CMK (cell line): ENCODE measurements at places on chromosomes 16 and 17.

- DNase-seq, result no peak
Observed at GRCh38 chr16:80875616-80876015, 71.2 kb upstream of the CDYL2 start.

DNA sequence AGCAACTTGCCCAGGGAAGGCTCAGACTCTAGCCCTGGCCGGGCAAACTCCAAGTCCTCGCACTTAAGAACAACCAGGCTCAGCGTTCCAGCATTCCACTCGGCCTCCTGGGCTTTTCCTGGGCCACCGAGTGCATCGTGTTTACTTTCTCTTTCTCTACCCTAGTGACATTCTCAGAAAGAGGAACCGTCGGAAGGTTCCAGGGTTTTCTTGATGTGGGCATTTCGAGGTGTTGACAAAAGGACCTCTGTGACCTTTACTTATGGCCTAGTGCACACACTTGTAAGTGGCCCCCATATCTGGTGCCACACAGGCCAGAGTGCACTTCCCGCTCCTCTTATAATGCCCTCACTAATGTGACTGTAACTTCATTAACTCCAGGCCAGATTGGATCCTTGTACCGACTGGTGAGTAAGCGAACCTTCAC lies 3.1 kb upstream of the BANP start:
- no peak for DNase-seq

DNA sequence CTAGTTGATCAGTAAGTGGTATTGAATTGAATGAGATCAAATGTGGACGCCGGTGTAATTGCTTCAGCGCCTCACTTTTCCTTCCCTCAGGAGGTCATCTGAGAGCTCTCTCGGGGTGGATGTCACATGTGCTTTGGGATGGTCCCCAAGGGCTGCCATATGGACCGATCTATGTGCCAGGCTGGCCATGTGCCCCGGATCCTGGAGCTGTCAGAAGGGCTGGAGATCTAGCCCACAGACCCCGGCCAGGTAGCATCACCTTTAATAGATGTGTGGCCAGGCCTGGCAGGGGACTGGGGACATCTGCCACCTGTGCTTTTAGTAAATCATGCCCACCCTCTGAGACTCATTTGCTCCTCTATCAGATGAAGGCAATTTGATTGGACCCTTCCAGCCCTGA lies 95.3 kb upstream of the CRHR1 start:
- no peak for DNase-seq

DNA sequence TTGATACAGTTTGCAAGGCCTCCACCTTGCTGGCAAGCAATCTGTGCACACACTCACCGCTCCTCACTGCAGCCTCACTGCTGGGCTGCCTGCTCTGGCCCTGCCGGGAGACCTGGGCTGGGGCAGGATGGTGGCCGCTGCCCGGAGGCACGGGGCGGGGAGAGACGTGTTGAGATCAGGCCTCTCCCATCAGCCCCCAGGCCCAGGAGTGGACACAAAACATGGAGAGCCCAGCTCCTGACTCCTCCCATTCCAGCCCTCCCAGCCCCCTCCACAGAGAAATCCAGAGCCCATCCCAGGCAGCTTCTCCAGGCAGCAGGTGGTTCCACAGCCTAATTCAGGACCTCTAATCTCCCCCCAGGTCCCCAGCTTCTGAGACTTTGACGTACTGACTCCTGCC lies 23.1 kb upstream of the RPL38 start:
- no peak for DNase-seq

DNA sequence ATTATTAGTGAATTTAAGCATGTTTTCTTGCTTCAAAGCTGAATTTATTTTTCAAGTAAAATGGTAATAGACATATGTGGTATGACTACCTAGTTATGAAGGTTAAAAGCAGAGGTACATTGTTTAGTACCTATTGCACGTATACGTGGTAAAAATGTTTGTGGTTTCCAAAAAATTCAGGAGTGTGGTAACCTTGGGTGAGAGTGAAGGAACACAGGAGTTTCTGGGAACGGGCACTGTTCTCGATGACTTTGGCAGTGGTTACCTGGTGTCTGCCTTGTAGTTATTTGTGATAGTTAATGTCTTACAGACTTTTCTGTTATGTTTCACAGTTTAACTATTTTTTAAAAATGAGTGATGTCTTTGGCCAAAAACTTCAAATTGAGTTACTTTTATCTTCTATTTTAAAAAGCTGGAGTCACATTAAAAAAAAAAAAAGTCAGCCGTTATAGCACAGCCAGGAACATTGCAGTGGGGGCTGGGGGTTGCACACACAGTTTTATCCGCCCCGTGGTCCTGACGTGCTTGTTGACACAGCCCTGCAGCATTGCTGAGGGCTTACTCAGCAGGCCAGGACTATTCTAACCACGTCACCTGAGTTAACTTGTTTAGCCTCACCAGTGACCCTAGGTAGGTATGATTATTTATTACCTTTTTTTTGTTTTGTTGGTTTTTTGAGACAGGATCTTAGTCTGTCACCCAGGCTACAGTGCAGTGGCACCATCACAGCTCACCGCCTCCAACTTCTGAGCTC lies 10.9 kb downstream of the JPT2 start:
- no peak for DNase-seq

- no peak for DNase-seq
Observed at GRCh38 chr16:8716592-8716991, 42.2 kb downstream of the ABAT start.

- no peak for DNase-seq
Observed at GRCh38 chr17:44918006-44918405, 2.7 kb upstream of the GFAP start.

DNA sequence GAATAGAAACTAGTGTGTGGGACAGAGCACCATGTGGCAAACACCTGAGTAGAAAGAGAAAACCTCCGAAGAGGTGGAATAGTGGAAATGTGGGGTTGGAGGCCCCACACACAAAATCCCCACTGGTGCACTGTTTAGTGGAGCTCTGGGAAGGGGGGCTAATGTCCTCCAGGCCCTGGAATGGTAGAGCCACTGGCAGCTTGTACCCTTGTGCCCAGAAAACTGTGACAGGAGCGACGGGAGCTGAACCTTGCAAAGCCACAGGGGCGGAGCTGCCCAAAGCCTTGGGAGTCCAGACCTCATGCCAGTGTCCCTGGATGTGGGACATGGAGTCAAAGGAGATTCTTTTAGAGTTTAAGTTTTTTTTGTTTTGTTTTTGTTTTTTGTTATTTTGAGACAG lies 50.6 kb downstream of the RNF112 start:
- no peak for DNase-seq

DNA sequence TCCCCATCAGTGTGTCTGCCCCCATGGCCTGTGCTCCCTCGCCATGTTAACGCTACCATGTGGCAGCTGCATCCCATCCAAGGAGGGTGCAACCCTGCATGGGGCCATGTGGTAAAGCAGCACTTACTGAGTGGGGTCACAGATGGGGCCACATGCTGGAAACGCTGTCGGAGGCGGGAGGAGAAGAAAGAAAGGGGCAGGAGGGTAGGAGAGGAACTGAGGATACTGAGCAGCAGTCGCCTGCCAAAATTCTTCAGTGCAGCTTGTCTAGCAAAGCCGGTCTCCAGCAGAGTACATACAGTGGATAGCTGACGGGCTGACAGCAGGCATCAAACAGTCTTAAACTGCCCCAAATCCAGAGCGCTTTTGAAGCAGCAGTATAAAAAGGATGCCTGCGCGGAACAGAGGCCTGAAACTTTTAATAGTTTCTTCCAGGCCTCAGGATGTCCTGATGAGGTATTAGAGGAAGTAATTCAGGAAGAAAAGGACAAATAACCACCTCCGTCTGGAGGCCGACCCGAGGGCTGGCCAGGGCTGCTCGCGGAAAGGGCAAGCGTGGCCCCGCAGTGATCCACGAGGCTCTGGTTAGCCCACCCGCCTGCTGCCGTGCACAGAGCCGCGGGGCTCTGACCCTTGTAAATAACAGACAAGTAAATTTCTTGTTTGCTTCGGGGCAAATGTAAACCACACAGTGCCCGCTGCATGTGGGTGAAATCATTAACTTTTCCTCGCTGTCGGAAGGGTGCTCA lies 149.0 kb downstream of the CCDC182 start:
- DNase-seq, result no peak

DNA sequence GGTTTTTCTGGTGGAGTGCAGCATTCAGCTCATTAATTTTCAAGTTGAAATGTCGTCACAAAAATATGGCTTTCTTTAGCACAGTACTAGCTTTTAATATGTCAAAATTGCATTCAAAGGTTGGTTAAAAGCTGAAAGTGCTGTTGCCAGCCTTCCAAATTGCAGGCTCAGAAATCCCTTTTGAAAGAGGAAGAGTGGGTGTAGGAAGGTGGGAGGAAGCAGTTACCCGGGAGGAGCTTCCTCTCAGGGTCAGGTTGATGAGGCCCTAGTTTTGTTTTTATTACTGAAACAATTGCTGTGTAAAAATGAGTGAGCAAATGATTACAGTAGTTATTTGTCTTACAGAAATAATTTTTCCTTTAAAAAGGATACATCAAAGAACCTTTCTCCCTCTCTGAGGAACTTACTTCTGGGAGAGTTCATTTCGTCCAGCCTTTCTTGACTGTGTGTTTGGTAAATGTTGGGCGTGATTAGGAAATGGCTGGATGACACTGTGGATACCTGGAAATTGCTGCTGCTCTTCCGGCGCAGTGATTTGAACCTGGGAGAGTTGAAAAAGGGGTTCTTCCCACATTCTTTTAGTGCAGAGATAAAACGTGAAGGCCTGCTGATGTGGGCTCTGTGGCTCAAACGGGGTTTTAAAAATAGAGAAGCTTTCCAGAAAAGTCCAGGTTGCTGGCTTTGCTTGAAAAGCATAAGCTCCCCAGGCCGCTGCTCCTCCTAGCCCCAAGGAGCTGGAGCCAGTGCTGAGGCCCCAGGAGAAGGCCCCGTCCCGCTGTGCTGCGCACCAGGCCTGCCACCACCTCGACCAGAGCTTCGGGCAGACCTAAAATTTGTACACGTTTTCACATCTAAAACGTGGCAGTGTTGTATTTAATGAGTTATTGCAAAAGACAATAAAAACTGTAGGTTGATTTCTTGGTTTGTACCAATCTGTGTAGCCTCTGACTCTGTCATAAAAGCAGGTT lies 41.7 kb downstream of the SEC14L1 start:
- DNase-seq, result no peak

DNA sequence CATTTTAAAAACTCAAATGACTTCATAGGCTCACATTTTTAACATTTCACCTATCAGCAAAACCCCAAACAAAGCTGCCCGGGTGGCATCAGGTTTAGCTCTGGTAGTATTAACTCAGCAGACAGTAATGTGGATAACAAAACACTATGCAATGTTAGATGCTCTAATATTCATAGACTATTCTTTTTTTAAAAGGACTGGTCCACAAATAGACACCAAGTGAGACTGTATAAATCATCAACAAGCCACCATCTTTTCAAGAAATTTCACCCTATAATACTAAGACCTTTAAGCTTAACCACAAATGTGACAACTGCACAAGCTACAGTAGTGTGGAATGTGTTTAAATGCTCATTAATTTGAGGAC lies 20.2 kb downstream of the SNN start:
- DNase-seq, result no peak

DNA sequence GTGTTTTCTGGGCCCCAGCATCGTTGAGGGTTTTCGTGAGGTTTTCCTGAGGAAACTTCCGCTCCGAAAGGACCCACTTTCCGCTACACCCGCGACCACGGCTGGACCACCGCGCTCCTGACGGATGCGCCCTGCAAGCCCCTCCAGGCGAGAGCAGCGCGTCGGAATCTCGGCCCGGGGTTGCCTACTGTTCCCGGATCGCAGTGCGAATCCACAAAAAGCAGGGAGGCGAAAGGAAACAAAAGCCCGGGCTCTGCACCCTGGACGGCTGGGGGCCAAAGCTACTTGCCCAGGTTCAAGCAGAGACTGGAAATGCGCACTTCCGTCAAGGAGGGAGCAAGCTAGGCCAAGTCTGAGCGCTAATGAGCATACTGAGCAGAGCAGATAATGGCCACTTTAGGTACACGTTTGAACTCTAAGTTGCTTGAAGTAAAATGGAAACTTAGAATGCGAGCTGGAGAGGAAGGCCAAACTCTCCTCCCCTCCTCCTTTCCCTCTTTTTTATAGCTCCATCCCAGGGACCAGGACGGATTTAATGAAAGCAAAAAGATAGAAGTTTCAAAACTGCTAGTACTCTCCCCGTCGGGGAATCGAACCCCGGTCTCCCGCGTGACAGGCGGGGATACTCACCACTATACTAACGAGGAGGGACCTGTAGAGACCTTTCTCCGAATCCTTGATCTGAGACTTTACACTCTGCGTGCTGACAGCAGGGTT lies 11.4 kb upstream of the AURKB start:
- DNase-seq, result peak; percentile 55

DNA sequence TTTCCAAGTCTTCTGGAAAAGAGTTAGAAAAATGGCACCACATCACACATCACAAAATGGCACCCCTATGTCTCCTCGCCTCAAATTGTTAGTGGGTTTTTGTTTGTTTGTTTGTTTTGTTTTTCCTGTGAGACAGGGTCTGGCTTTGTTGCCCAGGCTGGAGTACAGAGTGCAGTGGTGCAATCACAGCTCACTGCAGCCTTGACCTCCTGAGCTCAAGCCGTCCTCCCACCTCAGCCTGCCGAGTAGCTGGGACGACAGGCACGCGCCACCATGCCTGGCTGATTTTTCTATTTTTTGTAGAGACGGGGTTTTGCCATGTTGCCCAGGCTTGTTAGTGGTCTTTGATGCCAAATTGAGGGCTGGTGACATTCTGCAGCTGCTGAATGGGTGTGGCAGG lies 3.8 kb upstream of the CRISPLD2 start:
- no peak for DNase-seq

- DNase-seq, result no peak
Observed at GRCh38 chr16:27232061-27232900, 29.0 kb downstream of the KDM8 start.

- no peak for DNase-seq
Observed at GRCh38 chr16:79582789-79583188, 17.7 kb downstream of the MAF start.

GRCh38 chr17:59433586-59433985 lies 102.1 kb downstream of the YPEL2 start:
- DNase-seq, result no peak

DNA sequence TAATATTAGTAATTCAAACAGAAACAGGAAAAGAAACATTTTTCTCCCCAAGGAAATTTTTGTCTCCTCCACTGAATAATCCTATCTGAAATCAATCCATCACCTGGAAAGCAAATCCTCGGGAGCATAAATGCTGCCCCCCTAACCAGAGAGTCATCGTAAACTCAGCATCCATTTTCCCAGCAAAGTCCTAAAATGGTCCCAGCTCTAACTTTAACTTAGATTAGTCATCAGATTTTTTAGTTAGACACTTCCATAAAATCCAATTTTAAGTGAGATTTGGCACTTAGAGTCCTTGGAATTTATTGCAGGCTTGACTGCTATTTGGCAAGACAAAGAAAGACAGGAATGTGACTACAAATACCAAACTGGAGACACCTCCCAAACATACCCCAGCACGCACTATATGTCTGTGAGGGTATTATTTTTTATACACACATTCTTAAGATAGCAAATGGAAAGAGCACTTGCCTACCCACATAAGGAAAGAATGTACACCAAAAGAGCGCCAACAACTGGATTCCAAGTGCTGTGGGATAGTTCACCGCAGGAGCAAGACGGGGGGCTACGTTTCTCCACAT lies 15.4 kb downstream of the SCO1 start:
- DNase-seq, result no peak

GRCh38 chr17:9817086-9817485 lies 4.8 kb downstream of the GSG1L2 start:
- DNase-seq, result no peak

- no peak for DNase-seq
Observed at GRCh38 chr17:20009052-20009301, 182 bp upstream of the SPECC1 start.
